ENCODE measurements at places on chromosomes 12 and 14.

DNA sequence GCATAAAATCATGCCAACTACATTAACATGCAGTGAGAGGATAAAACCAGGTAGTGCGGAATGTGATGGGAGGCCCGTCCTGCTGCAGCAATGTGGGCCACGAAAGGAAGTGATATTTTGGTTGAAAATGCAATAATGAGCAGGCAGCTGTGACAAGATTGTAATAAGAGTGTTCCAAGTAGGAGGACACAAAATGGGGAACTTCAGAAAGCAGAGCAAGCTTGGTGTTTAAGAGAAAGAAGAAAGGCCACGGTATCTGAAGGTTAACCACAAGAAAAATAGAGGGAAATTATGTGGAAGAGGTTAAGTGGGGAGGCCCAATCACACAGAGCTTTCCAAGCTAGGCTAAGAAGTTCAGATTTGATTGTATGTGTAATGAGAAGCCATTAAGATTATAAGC lies 34.3 kb downstream of the OVCH1 start:
- DNase-seq = no peak

GRCh38 chr14:39268393-39268792 lies 34.7 kb downstream of the MIA2 start:
- no peak for DNase-seq

DNA sequence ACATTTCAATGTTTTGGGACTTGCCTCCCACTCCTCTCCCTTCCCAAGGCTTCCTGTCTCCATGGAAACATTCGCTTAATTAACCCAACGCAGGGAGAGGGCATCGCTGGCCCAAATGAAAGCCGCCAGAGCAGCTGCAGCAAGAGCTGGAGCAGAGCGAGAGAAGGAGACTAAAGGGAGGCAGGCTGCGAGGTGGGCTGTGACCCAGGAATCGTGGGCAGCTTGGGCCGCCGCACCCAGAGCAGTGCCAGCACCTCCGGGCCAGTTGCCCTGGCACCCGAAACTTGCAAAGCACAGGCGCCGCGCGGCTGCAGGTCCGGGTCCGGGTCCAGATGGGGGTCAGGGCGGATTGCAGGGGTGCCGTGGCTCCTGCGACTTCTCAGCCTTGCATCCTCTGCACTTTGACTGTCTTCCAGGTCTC lies 43.5 kb upstream of the PTPRQ start:
- DNase-seq = peak; percentile 79

GRCh38 chr14:78153064-78153341 lies 17.2 kb upstream of the NRXN3 start:
- DNase-seq = no peak

GRCh38 chr14:75871181-75871880 lies 110.5 kb downstream of the TGFB3 start:
- no peak for DNase-seq

Measured in upper lobe of left lung (tissue), 6 donors.